Osteocyte (in vitro differentiated cells): ENCODE measurements at places on chromosomes 6 and 20. TPM values are rescaled to one million over a fixed set of nuclear protein-coding genes. Genes with fewer than 3 reads are reported as not detected.
A peak's percentile ranks its signal among the peaks of the same experiment; 100 is the strongest.

GRCh38 chr6:52992980-52993920 lies 1.8 kb downstream of the GSTA4 start:
- peak overlapping the region; percentile 99 for H3K27ac ChIP-seq
- H3K36me3 ChIP-seq: peaks cover 30% of the 10 kb centered on the region

DNA sequence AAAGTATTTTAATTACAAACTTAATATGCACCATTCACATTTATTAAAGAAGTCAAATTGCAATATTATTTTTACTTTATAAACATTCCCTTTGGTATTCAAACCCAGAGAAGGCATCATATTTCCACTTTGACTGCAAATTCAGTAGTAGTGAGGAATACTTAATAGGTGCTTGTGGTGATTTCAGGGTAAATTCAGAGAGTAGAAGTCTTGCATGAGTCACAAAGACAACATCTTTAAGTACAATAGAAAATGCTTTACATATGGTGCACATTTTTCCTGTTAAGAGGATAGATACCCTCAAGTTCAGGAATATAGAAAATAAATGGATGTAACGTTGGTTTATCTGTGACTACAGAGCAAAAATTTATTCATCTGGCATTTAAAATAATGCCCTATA lies 390.2 kb downstream of the TENT5A start:
- H3K27ac ChIP-seq: no peak overlapping the region
- H3K36me3 ChIP-seq: no peaks in the 10 kb centered on the region
- peaks cover 26% of the 10 kb centered on the region for H3K4me1 ChIP-seq
- DNase-seq: no peak
- H3K27me3 ChIP-seq: peaks cover 21% of the 10 kb centered on the region

DNA sequence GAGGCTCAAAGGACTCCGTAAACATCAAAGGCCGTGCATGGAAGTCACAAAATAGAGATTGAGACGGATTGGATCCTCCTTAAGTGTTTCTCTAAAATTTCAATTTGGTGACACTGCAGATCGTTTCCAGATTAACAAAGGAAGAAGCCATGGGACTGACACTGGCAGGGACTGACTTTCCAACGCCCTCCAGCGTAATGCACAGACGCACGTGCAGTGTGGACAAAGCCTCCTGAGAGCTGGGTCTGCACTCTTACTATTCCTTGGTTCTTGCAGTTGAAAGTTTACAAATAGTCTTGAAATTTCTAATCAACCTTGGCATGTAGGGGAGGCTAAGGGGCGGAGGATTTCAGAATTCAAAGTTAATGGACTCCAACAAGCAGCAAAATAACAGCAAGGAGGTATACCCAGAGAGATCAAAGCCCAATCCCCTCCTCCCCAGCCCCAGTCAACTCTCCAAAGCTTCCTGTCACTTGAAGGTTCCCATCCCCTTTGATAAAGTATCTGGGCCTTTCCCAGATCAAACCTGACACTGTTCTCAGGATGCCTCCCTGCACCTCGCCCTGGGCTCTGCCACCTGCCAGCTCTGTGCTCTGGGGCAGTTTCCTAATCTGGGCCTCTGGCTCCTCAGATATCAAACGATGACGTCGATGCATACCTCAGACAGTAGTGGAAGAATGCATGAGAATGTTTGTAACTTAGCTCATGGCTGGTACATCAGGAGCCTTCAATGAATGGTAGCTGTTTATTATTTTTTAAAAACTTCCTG lies 106.5 kb upstream of the TRAF3IP2 start:
- H3K4me3 ChIP-seq: no peak overlapping the region
- peaks cover 34% of the 10 kb centered on the region for H3K4me1 ChIP-seq
- DNase-seq: no peak
- H3K27me3 ChIP-seq: no peaks in the 10 kb centered on the region
- H3K27ac ChIP-seq: peak overlapping the region; percentile 69
- peaks cover 26% of the 10 kb centered on the region for H3K36me3 ChIP-seq

DNA sequence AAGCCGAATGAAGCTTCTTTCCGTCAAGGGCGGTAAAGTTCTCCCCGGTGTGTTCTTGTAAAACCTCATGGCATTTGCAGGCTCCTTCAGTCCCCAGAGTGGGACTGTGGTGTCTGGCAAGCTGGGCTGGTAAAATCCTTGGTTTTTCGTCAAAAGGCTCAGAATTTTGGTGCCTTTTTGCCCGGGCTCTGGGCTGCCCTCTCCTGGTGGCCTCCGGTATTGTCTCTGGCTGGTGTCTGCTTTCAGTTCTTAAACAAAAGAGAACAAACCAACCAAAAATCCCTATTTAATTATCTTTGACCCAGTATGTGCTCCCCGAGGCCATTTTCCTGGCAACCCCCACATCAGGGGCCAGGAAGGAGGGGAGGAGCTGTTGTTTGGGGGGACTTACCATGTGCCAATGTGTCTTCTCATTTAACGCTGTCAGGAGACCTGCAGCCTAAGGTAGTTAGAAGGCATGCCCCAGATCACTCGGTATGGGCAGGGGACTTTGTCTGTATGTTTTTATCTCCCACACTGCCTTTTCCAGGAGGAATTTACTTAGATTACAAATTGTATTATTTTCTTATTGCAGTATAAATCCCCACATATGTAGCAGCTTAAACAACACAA lies 11.1 kb downstream of the CDH4 start:
- H3K4me3 ChIP-seq: no peak overlapping the region
- H3K4me1 ChIP-seq: no peaks in the 10 kb centered on the region
- no peaks in the 10 kb centered on the region for H3K36me3 ChIP-seq
- DNase-seq: no peak
- H3K27me3 ChIP-seq: no peaks in the 10 kb centered on the region

KLHDC3 gene
- 112 and 114 TPM in 2 replicates for total RNA-seq

GRCh38 chr6:85612690-85613474 lies 19.2 kb upstream of the SNX14 start:
- no peak for DNase-seq
- no peaks in the 10 kb centered on the region for H3K27me3 ChIP-seq
- no peaks in the 10 kb centered on the region for H3K4me1 ChIP-seq
- H3K4me3 ChIP-seq: no peak overlapping the region
- peaks cover 54% of the 10 kb centered on the region for H3K36me3 ChIP-seq

DNA sequence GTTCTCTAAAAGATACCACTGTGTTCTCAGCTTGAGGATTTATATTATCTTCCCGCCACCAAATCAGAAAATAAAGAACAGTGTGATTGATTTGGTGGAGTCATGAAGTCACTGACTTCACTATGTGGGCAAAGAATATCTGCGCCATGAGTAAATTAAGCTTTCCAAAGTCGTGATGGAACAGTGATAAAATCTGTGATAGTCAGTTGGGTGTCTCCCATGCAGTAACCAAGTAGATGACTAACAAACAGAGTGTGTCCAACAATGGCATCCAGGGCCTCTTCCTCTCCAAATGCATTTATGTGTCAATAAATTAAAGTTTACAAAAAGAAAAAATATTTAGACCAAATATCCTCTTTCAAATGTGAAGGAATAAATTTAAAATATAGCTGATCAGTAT lies 87.0 kb upstream of the DST start:
- H3K4me1 ChIP-seq: peaks cover 85% of the 10 kb centered on the region
- DNase-seq: no peak
- H3K27ac ChIP-seq: peak overlapping the region; percentile 91
- no peaks in the 10 kb centered on the region for H3K27me3 ChIP-seq
- no peaks in the 10 kb centered on the region for H3K36me3 ChIP-seq
- H3K4me3 ChIP-seq: no peak overlapping the region

- H3K4me1 ChIP-seq: peaks cover 4% of the 10 kb centered on the region
- no peak overlapping the region for H3K4me3 ChIP-seq
- H3K27ac ChIP-seq: no peak overlapping the region
- no peak for DNase-seq
- no peaks in the 10 kb centered on the region for H3K36me3 ChIP-seq
These were observed 141.5 kb downstream of the BMP7 start for GRCh38 chr20:57124800-57125517.

DNA sequence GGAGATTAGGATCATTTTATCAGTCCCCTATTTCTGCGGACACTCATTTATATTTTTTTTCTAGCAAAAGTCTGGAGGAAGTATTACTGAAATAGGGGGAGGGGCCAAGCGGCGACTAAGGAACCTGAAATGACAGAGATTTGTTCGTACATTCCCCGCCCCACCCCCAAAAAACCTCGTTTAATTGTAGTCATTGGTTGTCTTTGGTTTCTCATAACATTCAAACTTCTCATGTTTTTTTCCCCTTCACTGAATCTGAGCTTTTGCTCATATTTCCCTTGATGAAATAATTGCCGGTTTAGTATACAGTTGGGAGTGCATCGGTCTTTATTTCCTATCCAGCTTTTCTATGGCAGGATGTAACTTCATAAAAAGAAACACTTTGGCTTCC lies 768 bp upstream of the FYN start:
- no peak for DNase-seq
- no peaks in the 10 kb centered on the region for H3K27me3 ChIP-seq
- peaks cover 33% of the 10 kb centered on the region for H3K4me1 ChIP-seq
- H3K36me3 ChIP-seq: no peaks in the 10 kb centered on the region
- peak overlapping the region; percentile 91 for H3K27ac ChIP-seq
- peak overlapping the region; percentile 94 for H3K4me3 ChIP-seq

GRCh38 chr6:117733341-117733740 lies 58.1 kb downstream of the NUS1 start:
- no peaks in the 10 kb centered on the region for H3K4me1 ChIP-seq
- peaks cover 9% of the 10 kb centered on the region for H3K27me3 ChIP-seq
- no peak overlapping the region for H3K27ac ChIP-seq
- DNase-seq: no peak
- H3K4me3 ChIP-seq: no peak overlapping the region
